ENCODE measurements at places on chromosomes 16 and 17. TPM values are rescaled to one million over a fixed set of nuclear protein-coding genes. Genes with fewer than 3 reads are reported as not detected.

GRCh38 chr17:83149761-83150251 lies 70.4 kb downstream of the METRNL start:
- no peak for DNase-seq

SAMD14 gene
- 4.1 TPM for total RNA-seq

DNA sequence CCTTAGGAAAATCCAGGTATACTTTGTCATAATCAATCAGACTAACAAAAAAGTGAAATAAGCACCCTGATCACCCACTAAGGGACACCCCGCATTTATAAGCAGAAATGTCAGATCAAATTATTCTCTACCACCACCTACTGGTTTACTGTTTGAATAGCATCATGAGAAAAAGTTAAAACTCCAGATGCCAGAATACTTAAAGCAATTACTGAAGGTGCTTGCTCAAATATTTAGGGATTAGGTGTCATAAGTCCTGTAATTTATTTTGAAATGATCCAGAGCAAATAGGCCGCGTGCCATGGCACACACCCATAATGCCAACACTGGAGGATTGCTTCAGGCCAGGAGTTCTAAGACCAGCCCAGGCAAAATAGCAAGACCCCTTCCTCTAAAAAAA lies 2.3 kb downstream of the TOP2A start:
- DNase-seq: no peak

DNA sequence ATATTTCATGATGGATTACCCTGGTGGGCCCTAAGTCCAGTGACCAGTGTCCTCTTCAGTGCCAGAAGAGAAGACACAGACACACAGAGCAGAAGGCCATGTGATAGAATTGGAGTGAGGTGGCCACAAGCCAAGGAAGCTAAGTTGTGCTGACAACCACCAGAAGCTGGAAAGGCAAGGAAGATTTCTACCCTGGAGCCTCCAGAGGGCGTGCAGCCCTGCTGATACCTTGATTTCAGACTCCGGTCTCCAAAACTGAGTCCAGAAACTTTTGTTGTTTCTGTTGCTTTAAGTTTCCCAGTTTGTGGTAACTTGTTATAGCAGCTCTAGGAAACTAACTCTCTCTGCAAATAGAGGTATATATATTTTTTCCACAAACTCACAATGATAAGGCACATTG lies 396.6 kb upstream of the ASIC2 start:
- DNase-seq: no peak

DNA sequence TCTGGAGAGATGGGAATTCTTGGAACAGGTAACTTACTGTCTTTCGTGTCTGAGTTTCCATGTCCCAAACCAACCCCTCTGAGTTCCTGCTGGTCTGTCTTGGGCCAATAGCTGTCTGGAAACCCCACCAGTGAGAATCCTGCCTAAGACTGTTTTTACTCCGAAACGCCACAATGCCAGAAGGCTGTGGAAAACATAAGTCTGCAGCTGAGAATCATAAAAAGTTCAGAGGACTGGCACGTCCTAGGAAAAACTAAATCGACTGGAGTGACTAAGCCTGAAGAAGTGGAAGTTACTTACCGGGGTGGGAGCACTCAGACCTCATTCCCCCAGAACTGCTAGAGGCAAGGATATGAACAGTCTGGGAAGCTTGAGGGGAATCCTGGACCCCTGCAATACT lies 13.3 kb downstream of the LRRC75A start:
- DNase-seq: no peak
